ENCODE measurements at places on chromosomes 4 and X. TPM values are rescaled to one million over a fixed set of nuclear protein-coding genes. Genes with fewer than 3 reads are reported as not detected.
A peak's percentile ranks its signal among the peaks of the same experiment; 100 is the strongest.

GRCh38 chr4:148434075-148434773 is 8.0 kb downstream of the NR3C2 start:
- DNase-seq = no peak

DNA sequence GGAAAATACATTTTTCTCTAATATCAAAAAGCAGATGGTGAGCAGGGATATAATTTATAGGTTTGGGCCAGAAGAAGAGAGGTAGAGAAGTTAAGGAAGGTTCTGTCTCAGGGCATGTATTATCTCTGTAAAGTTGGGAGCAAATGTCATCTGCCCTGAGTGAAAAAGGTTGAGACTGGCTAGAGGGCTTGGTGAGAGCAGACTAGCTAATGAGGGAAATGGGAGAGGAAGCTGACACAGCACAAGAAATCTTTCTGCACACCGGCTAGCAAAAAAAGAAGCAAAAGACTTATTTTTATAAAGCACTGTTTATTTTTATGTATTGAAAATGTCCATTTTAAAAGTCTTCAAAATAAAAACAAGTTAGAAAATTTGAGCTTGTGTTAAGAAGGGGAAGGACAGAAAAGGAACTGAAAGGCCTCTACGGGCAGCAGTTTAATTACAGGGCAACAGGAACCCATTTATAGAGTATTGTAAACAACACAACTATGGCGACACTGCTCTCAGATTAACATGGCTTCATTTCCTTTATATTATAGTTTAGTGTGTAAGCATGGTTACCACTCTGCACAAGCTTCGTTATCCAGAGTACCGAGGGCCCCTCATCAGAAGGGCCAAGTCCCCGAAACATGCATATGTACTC is 17.4 kb downstream of the CD40LG start:
- DNase-seq = no peak

GRCh38 chr4:1351854-1352566 is 5.0 kb downstream of the UVSSA start:
- peak; percentile 38 for DNase-seq

Gene NOCT
- polyA plus RNA-seq = 6.7 TPM

Gene TIGD4
- polyA plus RNA-seq = not detected

Gene F8A2
- polyA plus RNA-seq = not detected

All from AG04450 (cell line).